ENCODE measurements at places on chromosomes 3 and 15. TPM values are rescaled to one million over a fixed set of nuclear protein-coding genes. Genes with fewer than 3 reads are reported as not detected.

RTP3 gene
- polyA plus RNA-seq = not detected

IGSF10 gene
- 2.1 TPM for polyA plus RNA-seq

CCRL2 gene
- polyA plus RNA-seq = 1.0 TPM

DNA sequence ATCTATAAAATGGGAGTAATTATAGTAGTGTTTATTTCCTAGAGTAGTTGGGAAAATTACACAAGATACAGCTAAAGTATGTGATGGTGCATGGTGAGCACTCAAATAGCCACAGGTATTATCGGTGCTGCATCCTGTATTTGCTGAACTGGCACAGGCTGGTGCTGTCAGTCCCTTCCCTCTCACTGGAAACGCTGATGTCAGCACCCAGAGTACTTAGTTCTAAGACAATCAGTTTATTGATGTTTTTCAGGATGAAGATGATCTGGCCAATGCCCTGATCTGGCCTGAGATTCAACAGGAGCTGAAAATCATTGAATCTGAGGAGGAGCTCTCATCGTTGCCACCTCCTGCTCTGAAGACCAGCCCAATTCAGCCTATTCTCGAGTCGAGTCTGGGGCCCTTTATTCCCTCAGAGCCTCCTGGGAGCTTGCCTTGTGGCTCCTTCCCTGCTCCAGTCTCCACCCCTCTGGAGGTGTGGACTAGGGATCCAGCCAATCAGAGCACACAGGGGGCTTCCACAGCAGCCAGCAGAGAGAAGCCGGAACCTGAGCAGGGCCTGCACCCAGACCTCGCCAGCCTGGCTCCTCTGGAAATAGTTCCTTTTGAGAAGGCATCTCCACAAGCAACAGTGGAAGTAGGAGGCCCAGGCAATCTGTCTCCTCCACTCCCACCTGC is 49.7 kb downstream of the TMEM39A start:
- DNase-seq = no peak

DNA sequence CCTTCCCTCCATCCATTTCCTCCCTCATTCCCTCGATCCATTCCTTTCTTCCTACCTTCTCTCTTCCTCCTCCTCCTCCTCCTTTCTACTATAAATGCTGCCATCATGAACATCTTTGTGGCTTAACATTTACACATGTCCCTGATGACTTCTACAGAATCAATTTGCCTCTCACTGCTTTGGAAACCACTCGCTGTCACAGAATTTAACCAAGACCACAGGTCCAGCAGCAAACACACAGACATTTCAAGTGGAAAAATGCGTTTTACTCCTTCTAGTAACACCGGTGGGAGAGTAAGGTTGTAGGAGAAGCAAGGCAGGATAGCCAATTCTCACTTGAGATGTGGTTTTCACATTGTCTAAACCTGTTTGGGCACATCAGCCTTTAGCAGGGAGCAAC is 101.4 kb upstream of the LRIG1 start:
- no peak for DNase-seq
